ENCODE measurements at places on chromosomes 7 and 10. TPM values are rescaled to one million over a fixed set of nuclear protein-coding genes. Genes with fewer than 3 reads are reported as not detected.

GRCh38 chr10:123160311-123160980 is 6.2 kb downstream of the BUB3 start:
- DNase-seq = no peak

DNA sequence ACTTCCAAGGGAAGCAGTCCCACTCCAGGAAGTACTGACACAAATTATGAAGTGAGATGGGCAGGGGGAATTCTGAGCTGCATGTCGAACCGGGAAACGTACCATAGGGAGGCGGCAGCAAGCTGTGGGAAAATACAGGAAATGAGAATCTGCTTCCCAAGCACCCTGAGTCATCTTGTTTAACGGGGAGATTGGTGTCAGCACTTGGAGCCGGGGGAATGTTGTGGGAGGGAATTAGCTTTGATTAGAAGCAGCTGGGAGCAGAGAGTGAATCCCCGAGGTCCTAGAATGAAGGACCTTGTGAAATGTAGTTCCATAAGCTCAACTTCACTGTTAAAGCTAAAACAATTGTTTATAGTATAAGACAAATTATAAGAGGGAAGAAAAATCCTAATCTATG is 141.4 kb upstream of the PRKCQ start:
- peak; percentile 94 for DNase-seq

DNA sequence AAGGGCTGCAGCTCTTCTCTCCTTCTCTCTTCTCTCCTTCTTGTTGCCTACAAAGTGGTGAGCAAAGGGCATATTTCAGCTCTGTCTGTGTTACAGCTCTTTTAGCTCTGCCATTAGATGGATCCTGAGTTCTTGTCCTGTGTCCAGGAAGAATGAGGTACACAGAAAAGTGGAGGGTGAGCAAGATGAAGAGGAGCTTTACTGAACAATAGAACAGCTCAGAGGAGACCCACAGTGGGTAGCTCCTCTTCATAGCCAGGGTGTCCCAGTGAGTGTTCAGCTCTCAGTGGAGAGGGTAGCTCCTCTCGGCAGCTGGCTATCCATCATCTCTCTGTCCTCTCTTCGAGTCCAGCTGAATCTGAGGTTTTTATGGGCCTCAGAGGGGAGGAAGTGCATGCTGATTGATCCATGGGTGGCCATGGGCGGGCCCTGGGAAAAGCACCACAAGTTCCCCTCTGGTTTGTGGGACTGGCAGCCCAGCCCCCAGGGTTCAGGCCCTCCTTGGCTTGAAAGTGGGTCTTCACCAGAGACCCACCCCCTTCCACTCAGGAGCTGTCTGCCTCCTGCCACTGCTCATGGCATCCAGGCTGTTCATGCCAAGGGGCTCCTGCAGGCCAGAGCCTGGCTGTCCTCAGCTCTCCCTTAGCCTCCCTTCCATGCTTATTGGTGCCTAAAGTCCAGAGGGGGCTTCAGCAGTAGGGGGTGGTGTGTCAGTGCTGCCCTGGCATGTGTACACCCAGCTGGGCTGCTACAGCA is 109.1 kb upstream of the FAM180A start:
- DNase-seq = no peak

Gene CYP3A5
- total RNA-seq = not detected

DNA sequence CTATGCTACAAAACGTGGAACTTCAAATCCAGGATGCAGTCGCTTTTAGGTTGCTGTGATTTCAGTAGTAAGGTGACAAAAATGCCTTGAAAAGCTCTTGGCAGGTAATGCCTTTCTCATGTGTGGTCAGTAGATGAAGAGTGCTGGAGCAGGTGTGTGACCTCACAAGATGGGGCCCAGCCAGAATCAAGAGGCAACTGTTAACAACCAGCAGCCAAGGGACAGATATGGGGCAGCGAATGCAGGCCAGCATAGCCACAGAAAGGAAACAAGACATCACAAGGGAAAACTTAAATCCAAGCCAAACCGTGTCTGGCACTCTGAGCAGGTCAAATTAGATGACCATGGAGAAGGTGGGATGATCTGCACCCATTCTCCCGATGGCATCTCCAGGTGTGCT is 12.3 kb downstream of the HUS1 start:
- DNase-seq = no peak

DNA sequence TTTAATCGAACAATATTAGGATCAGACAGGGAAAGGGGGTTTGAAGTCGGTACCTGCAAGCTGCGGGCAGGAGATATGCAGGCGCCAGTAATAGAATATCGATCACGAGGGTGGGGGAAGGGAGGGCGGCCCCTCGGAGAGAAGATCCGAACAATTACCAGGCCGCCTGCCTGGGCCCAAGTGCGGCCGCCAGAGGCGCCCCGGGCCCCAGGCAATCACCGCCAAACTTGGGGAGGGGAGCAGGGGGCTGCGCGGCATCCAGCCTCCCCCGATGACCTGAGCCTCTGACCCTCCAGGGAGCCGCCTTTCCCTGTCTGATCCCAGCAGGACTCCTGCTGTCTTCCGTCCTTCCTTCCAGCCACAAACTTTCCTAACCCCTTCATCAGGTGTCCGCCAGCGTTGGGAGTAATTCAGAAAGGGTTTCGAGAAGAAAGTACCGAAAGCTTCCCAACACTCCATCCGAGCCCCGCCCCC is 1.1 kb downstream of the NKX1-2 start:
- DNase-seq = no peak

GRCh38 chr10:106643473-106643872 is 521.0 kb downstream of the SORCS1 start:
- DNase-seq = no peak

DNA sequence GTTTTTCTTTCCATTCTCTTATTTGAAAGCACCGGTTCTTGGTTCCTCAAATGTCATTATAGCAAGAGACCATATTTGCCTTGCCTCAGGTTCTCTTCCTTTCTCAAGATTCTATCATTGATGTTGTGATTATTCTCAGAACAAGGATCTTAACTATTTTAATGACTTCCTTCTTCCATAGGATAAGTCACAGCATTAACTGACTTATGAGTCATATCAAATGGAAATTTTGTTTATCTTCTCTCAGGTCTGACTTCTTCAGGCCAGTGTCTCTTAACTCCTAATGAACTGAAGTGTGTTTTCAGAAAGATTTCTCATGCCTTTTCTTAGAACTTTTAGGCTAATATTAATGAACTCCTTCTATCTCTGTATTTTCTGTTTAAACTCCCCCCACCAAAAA is 794.6 kb upstream of the LRRN3 start:
- DNase-seq = no peak

DNA sequence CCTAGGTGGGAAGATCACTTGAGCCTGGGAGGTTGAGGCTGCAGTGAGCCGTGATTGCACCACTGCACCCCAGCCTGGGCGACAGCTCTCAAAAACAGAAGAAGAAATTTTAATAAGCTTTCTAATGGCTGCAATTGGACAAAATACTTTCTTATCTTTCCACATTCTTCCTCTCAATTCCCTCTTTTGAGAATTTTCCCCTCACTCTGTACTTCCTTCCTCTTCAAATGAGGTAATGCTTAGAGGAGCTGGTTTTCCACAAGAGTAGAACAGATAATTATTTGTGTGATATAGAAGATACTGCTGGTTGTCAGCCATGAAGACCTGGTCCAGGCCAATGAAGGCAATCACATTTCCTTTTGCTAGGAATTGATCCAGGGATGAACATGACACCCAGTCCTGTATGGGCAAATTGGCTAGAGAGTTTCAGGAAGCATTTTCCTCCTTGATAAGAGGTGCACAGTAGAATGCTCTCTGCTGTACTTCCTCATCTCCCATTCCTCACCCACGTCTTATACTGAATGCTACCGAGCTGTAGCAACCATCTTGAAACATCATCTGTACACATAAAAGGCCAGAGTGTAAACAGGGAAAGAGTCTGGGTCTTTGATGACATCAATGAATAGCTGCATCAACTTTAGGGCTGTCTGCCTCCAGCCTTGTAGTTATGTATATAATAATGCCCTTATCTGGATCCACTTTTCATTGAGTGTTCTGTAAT is 103.9 kb downstream of the CDK6 start:
- peak; percentile 42 for DNase-seq

Gene CCL24
- not detected for total RNA-seq

DNA sequence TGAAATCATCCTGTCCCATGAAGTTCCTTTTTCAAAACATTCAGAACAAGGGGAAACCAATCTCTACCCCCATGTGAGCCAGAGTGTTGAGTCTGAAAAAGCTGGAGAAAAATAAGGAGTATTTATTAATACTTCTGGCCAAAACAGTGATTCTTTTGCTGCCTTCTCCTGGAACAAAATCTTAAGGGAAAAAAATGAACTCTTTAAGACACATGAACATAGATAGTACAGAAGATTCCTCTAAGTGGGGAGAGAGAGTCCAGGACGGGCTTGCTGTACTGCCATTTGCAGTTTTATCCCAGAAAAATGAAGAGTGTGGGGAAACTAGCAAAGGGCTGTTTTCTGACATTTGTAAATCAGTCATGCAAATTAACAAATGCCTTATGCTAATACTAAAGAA is 173.4 kb upstream of the CELF2 start:
- no peak for DNase-seq

- DNase-seq = no peak
These were observed 128.4 kb upstream of the TCF7L2 start for GRCh38 chr10:112821663-112822062.

DNA sequence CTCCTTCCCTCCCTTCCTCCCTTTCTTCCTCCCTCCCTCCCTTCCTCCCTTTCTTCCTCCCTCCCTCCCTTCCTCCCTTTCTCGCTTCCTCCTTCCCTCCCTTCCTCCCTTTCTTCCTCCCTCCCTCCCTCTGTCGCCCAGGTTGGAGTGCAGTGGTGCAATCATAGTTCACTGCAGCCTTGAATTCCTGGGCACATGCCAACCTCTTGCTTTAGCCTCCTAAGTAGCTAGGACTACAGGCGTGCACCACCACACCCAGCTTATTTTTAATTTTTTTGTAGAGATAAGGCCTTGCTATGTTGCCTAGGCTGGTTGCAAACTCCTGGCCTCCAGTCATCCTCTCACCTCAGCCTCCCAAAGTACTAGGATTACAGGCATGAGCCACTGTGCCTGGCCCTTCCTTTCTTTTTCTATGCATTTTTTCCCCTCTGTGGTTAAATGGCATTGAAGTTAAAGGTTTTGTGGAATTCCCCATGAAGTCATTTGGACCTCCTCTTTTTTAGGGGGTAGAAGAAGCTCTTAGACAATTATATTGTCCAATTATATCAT is 9.6 kb downstream of the KLHDC10 start:
- DNase-seq = no peak

DNA sequence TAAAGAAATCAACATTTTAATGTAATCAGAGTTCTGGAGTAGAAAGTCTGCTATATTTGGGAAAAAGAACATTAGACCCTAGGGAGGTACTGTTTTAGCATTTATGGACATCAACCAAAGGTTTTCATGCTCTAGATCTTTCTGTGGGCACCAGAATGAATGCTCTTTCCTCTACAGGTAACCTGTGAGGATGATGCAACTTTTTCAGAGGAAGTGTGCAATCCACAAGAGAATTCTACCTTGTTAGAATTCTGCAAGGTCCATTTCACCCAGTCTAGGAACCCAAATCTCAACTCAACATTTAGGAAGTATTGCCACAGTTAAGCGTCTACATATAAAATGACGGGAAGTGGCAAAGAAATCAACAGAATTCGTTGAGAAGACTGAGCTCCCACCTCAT is 139.9 kb upstream of the FAM171A1 start:
- no peak for DNase-seq

Gene VKORC1L1
- total RNA-seq = 36.7 TPM

DNA sequence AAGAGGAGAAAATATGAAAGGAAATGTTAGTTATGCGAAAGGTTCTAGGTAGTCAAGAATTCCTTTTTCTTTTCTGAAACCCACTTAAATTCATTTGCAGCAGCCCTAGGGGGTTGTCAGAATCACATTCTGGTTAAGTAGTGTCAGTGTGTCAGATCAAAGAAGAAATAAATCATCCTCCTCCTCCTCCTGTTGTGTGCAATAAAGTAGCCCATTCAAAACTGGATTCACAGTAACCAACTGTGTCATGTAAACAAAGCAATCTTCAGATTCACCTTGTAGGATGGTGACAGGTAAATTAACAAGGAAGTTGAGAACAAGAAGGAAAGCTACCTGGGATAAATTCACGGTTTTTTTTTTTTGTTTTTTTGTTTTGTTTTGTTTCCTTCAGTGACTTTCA is 127.5 kb downstream of the NSUN6 start:
- DNase-seq = no peak

DNA sequence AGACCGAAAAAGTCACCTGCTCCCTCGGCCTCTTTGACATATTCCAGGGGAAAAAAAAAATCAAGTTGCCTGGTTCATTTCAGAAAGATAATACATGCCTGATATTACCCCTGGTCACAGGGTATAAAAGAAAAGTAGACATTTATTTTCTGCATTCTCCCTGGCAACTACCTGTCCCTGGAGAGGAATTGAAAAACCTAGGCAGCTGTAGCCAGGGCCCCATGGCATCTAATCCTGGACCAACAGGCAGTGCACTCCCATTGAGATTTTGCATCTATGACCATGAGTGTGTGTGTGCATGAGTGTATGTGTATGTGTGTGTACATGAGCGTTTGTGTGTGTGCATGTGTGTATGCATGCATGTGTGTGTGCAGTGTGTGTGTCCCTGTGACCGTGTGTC is 338.2 kb upstream of the PFKP start:
- no peak for DNase-seq

GRCh38 chr10:4770801-4771553 is 55.0 kb upstream of the AKR1E2 start:
- DNase-seq = peak; percentile 97

Gene STRA8
- not detected for total RNA-seq

Gene ITPRID1
- not detected for total RNA-seq

Gene RPEL1
- total RNA-seq = not detected

DNA sequence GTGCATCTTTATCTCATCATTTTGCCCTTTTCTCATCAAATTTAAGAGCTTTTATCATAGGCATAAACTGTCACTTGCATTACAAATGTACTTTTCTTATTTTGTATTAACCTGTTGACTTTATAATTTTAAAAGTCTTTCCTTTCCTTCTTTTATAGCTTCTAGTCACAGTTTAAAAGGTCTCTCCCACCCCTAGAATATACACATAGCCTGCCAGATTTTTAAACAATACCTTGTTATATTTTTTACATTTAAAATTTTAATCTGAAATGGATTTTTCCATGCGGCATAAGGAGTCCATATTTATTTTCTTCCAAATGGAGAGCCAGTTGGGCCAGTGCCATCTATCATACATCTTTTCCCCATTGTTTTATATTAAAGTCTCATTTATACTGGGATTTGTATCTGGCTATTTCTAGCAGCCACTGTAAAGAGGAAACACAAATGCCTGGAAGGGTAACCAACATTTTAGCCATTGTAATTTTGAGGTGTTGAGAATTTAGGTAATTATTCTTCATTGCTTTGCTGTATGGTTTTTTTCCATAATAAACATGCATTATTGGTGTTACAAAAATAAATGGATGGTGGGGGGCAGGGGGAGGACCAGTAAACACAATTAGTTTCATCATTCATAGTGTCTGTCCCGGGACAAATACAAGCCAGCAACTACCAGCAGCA is 92.8 kb downstream of the CCDC71L start:
- DNase-seq = no peak

DNA sequence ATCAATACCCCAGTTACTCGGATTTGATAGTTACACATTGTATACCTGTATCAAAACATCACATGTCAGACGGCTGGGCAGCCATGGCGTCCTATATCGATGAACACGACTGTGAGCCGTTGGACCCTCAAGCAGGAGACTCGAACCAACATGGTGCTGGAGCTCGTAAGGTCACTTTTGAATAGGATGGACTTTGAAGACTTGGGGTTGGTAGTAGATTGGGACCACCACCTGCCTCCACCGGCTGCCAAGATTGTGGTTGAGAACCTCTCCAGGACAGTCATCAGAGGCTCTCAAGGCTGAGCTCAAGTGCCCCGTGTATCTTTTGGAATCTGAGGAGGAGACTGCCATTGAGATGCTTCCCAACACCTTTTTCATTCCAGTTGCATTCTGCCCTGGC is 1.9 kb upstream of the RINT1 start:
- DNase-seq = no peak

Gene SYT15
- total RNA-seq = 0.75 TPM

Gene ECHS1
- total RNA-seq = 91.9 TPM
